Activated naive CD8-positive, alpha-beta T cell treated with anti-CD3 and anti-CD28 coated beads, Interleukin-2, amount 10 ng/mL, durations not matched to agents 7 days and 5 days (primary cell): ENCODE measurements at places on chromosomes 5 and 9. TPM values are rescaled to one million over a fixed set of nuclear protein-coding genes. Genes with fewer than 3 reads are reported as not detected.
A peak's percentile ranks its signal among the peaks of the same experiment; 100 is the strongest.

DNA sequence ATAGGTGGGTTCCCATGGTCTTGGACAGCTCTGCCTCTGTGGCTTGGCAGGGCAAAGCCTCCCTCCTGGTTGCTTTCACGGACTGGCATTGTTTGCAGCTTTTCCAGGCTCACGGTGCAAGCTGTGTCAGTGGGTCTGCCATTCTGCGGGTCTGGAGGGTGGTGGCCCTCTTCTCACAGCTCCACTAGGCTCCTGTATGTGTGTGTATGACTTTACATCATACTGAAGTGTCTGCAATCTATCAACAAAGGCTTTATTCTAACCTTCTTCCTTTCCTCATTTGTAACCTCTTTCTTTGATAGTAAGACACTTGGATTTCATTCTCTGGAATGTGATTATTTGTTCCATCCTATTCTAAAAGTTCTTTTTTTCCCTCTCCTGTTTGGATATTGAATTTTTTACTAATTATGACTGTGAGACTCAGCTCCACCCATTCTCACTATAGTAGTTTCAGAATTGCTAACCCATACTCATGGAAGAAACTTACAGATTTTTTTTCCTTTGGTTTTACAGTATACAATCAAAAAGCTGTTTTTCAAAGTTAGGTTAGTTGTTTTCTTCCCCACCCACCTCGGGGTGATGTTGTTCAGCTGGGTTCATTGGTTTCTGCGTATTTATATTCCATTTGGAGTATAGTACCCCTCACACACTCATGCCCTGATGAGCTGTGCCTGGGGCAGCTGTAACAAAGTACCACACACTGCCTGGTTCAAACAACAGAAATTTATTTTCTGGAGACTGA lies 144.6 kb upstream of the OTULINL start:
- DNase-seq, result no peak

- peak; percentile 36 for DNase-seq
Measured at GRCh38 chr9:85900504-85901201, 40.3 kb upstream of the NAA35 start.

DNA sequence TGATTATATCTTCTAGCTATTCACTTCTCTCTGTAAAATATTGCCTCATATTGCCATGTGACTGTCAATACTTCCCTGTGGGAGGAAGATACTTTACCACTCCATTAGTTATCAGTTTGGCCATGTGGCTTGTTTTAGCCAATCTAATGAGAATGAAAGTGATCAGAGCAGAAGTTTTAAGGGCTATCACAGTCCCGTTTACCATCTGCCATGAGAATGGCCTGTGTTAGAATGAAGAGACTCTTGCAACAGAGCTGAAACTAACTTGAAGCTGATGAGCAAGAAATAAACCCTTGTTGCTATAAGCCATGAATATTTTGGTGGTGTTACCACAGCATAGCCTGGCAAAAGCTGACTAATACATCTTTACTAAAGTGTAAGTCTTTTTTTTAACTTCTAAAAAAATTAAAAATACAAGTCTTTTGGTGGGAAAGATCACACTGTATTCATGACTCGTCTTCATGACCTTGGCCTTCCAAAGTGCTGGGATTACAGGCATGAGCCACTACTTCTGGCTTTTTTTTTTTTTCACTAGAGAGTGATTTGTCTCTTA lies 68.0 kb upstream of the CTNNA1 start:
- no peak for DNase-seq

DNA sequence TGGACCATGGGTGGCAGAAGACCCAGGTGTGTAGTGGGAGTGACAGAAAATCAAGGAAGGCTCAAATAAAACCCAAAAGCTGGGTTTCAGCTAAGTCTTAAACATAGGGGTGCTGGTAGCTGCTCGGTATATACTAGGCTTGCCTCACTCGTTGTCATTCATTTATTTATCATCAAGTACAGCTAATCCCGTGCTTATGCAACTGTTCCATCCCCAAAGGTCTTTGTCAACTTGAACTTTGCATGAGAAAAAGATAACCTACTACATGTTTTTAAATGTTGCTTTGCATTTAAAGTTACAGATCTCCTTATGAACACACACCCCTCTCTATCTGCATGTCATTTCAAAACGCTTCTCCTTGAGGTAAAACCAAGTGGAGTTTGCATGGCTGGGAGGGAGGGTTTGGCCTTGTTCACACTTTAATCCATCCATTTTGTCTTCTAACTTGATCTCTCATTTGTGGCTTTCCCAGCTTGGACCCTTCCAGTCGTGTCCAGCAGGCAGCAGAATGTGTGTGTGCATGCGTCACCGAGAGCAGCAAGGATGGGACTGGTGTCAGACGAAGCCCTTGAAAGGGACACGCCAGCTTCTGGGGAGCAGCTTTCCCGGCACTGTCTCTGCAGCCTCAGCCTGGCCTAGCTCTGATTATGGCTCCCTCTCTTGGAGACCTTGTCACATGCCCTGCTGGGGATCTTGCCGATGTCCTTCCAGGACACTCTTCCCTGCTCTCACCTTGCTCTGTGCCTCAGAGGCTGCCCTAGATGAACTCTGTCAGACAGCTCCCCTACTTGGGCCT lies 133.5 kb downstream of the GADD45G start:
- no peak for DNase-seq

FOXI1 gene
- total RNA-seq, result not detected

DNA sequence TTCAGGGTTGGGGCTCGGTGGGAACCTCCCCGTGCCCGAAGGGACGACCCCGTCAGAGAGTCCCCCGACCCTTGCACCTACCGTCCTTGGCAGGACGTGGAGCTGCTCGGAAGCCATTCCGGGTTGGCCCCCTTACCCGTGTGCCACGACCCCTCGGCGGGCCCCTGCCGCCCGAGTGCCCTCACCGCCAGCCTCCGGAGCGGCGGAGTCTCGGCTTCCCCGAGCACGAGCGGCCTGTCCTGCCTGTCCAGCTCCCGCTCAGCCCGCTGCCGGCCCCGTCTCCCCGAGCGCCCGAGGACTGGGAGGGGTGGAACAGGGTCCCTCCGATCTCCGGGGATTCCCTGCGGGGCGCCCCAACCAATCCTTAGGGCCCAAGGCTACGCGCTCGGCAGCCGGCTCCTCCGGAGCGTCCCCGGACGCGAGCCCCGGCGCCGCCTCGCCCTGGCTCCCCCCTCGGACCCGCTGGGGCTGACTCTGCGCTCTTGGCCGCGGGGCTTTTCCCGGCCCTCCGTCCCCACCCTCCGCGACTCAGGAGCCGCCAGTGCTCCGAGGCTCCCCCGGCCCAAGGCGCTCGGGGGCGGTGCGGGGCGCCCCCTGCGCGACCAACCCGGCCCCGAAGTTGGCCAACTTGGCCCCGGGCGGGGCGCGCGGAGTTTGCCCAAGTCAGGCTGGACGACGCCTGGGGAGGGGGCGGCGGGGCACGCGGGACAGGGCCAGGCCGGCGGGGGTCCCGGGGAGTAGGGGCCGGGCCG lies 654 bp downstream of the ADAMTS2 start:
- no peak for DNase-seq

DNA sequence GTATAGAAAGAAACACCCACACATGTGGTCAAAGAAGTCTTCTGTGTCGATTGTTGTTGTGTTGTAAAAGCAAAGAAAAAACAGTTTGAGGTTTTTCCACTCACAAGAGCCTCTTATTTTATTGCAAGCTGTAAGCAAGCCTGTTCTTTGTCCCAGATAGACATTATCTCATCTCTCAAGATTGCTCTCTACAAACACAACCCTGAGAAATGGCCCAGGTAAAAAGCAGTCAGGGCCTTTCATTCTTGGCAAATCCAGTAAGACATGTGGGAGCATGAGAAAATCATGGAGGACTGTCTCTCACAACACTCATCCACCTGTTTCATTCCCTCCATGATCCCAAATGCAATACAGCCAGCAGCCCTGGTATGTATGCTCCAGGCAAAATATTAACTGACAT lies 286.6 kb upstream of the POU5F2 start:
- no peak for DNase-seq

WNT8A gene
- not detected for total RNA-seq

GRCh38 chr9:72327631-72328030 lies 37.4 kb downstream of the ZFAND5 start:
- DNase-seq, result no peak

- DNase-seq, result no peak
Measured at GRCh38 chr9:26551971-26552370, 340.6 kb downstream of the CAAP1 start.

RFK gene
- total RNA-seq, result 12.8 TPM

DNA sequence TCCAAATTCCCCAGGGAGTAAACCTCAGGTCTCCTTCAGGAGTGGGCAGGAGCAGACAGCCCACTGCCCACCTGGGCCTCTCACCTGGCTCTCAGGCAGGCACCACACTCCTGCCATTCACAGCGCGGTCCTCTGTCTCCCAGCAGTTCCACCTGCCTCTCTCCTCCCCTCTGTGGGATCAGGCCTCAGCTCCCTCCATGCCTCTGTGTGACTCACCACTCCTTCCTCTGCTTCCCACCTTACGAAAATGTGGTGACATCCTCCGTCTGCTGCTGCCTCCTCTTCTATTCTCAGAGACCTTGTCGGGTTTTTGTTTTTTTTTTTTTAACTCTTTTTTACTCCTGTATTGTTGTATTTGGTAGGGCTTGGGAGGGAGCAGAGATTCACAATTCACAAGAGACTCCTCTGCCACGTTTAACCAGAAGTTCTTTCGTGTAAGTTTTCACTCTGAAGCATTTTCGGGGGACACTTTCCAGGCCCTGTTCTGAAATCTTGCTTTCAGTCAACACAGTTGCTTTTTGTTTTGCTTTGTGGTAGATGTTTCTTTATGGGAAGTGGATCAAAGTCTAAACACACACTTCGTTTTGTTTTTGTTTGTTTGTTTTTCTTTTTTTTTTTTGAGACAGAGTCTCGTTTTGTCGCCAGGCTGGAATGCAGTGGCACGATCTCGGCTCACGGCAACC lies 21.1 kb upstream of the CDKN2AIPNL start:
- no peak for DNase-seq

DNA sequence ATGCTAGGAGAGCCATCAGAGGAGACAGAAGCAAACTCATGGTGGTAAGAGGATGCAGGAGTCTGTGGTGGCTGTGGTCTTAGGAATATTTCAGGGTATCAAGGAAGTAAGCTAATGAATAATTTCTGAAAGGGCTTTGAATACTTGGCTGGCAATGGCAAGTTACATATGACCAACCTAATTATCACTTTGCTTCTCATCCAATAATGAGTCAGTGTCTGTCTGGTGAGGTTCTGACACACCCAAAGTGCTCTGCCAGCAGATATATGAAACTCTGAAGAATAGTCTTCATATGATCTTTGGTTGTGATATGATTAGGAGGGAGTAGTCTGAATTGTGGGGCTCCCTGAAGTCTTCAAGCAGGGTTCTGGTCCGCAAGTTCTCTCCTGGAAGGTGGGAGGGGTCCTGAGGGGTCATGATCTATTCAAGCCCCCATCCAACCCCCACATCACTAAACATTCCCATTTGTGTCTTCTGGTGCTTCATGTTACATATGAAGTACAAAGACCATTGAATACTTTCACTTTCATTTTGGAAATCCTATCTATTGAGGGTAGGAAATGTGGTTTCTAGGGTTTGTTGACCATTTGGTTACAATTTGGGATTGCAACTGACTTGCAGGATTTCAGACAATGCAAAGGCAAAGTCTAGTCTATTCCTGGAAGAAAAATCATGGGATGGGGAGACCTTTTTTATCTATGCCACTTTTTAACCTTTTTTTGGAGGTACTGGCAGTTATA lies 199.9 kb upstream of the CDKN2B start:
- no peak for DNase-seq

IL33 gene
- total RNA-seq, result not detected

GRCh38 chr5:100644185-100644584 lies 109.0 kb downstream of the FAM174A start:
- DNase-seq, result no peak

TEX48 gene
- not detected for total RNA-seq

TRIM32 gene
- total RNA-seq, result 19.3 TPM

- no peak for DNase-seq
Measured at GRCh38 chr5:17359451-17360011, 138.5 kb upstream of the TAF11L2 start.

- peak; percentile 29 for DNase-seq
Measured at GRCh38 chr5:36305571-36306326, 4.0 kb upstream of the RANBP3L start.

ACTBL2 gene
- total RNA-seq, result not detected

- no peak for DNase-seq
Measured at GRCh38 chr5:173242675-173243121, 7.7 kb upstream of the NKX2-5 start.

DNA sequence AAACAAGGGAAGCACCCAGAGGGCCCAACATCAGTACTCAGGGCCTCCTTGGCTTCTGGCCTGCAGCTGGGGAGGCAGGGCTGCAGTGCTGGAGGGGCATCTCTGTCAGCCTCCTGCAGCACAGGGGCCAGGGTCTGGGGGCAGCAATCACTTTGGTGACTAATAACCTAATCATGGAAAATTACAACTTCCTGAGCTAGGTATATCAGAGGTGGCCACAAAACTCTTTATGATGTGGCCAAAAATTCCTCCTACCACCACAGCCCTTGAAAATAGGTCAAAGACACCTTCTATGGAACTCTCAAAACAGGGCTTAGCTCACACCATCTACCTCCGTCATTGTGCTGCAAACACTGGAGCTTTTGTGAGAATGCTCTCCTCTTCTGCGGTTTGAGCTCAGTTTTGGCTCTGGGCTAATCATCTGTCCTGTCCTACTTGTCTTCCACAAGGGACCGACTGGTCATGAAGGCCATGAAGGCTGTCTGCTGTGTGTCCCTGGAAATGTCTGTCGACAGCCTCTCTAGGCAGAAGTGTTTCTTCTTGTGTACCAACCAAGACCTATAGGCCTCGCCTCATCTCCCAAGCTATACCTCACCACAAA lies 28.6 kb downstream of the CSF2 start:
- peak; percentile 37 for DNase-seq

GRCh38 chr5:37005252-37005651 lies 128.7 kb downstream of the NIPBL start:
- no peak for DNase-seq

GRCh38 chr5:135005076-135005475 lies 29.0 kb downstream of the PITX1 start:
- DNase-seq, result no peak

- DNase-seq, result no peak
Measured at GRCh38 chr5:134714120-134714519, 24.2 kb upstream of the CAMLG start.

DNA sequence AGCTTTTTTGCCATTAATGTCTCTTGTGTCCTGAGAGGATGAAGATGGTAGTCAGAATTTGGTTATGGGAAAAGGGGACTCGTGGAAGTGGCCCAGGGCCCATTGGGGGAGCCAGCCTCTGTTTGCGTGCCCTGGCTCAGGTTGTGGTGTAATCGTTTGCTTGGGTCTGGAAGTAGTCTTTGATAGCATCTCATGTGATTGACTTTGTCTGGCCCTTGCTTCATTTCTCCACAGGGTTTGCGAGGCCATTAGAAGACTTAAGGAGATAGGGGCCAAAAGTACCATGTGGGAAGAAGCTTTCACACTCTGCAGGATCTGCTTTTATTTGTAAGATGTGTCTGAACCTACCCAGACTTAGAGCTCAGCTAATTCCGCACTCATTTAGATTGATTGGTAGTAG lies 114.5 kb downstream of the FGF1 start:
- DNase-seq, result no peak

DNA sequence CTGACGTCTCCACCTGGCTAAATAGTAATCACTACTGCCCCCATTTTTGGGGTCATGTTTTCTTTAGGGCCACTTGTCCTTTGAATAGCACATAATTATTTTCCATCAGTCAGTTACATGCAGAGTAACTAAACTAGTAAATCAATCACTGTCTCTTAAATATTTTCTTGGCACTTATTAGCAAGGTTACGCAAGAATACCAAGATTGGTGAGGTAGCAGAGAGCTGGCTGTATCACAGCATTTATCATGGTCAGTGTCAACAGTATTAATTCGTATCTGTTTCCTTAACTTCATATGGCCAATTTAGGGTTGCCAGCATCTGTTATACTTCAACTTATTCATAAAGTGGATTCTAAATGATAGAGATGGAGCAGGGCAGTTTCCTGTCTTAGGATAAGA lies 346.8 kb upstream of the FAM174A start:
- DNase-seq, result no peak

PLAC8L1 gene
- 1.0 TPM for total RNA-seq
